ENCODE measurements at places on chromosomes 12 and 14.
A peak's percentile ranks its signal among the peaks of the same experiment; 100 is the strongest.

- DNase-seq = no peak
Observed at GRCh38 chr12:62803756-62804155, 131.2 kb downstream of the PPM1H start.

DNA sequence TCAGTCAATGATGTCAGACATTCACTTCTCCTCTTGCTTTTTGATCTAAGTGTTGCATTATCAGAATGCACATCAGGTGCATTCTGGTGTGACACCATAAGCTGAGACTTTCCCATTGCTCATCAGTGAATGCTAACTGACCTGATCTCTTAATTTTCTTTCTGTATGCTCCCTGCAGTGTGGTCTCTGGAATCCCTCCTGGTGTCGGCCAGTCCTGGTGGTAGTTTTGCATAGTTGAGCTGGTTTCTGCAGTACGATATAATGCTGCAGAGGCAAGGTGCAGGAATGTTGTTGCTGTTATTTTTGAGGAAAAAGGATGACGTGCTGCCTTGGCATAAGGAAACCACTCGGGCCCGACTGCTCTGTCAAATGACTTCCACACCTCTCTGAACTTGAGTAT, 11.0 kb upstream of the SRP54 start:
- no peak for DNase-seq

DNA sequence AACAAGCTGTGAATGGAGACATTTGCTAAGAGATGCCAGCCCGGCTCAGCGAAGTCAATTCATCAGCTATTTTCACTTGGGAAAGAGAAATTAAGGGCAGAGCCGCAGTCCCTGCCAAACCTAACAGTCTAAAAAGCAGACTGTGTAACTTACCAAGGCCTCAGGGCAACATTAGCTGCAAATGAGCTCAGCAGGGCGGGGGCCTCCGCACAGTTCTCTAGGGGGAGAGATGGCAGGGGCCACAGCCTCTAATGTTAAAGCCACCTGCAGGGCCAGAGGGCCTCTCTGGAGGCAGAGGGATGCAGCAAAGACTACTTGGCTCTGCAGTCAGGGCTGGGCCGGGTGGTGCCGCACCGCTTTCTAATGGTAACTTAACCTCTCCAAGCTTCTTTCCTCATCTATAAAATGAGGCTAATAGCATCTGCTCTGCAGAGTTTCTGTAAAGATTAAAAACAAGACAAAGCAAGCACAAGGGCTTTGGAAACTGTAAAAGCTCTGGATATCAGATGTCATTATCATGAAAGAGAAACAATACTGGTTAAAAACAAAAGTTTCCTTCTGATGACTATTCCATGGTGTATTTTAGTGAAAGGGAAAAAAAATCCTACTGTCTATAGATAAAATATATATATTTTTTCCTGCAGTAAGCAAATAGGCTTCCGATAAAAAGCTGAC, 13.4 kb upstream of the GPRC5A start:
- DNase-seq = no peak

- no peak for DNase-seq
Observed at GRCh38 chr14:101078892-101079221, 175.3 kb upstream of the RTL1 start.

GRCh38 chr14:61388173-61388975, 67.0 kb downstream of the PRKCH start:
- peak; percentile 20 for DNase-seq

DNA sequence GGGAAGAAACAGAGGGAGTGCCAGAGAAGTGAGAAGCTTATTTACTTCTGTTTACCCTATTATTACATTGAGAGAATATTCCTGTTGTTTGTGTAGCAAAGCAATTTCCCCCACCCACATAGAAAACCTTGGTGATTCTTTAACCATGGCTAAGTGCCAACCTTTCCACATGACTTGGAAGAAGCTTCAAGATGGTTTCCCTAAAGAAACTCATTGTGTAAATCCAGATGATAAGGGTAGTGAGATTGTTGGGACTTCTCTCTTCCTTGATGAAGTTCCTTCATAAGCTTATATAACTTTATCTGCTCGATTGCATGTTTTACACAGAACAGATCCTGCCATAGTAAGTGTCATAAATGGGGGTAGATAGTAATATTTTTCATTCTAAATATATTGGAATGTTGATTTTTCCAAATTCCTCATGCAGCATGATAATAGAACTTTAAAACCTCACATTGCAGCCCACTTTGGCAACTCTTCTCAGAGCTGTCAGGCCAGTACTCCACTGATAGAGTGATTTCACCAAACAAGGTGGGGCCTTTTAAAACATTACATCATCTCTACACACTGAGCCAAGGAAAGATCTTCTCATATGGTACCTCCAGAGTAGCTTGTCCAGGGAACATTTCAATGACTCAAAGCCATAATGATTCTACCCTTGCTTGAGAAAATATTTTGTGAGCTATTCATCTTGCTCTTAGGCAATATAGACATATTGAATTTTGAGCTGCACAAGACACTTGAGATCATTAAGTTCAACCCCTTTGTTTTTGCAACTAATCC, 47.8 kb upstream of the KIF21A start:
- DNase-seq = no peak

DNA sequence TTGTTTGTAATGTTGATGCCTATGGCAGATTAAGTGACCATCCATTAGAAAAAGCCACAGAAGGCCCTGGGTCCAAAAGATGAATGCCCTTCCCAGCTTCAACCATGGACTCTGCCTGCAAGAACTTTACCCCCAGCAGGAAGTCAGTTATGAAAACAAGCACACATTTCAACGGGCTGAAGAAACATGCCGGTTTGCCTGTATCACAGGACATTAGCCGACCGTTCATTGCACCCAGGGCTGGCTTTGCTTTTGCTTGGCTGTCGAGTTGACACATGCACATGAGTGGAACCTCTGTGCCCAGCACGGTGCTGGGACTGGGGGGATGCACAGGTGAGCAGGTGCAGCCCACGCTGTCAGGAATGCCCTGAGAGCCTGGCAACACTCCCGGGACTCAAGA, 1087.0 kb downstream of the BCL11B start:
- DNase-seq = no peak

DNA sequence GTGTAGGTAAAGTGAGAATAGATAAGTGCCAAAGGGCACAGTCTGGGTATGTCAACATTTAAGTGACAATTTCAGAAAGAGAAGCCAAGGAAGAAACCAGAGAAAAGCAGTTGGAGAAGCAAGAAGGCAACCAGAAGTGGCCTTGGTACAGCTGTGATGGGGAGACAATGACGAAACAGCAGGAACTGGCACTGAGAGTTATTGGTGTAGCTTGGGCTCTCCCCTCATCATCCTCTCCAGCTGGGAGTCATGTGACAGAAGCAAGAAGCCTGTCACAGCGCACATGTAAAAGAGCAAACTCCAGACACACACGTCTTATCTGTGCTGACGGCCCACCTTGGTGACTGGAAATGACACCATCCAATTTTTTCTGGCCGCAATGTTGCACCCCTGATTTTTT, 203.3 kb upstream of the NUDT4 start:
- DNase-seq = no peak

- DNase-seq = no peak
Observed at GRCh38 chr12:105449431-105449830, 118.9 kb downstream of the C12orf75 start.

GRCh38 chr12:11916771-11917170, 154.0 kb upstream of the BCL2L14 start:
- no peak for DNase-seq

DNA sequence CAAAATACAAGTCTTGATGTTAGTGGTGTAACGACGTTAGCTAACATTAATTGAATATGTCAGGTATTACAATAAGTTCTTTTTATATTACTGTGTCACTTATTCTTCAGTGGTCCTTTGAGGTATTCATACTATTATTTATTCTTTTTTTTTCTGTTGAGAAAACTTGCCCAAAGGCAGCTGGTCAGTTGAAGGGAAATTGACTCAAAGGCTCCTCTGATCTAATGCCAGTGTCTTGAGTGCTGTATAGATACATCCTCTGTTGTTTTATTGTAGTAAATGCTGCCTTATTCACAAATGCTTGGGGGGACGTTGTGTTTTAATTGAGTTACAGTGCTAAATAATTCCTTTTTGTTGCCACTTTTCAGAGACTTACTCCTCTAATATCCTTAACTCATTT, 23.0 kb downstream of the SCYL2 start:
- DNase-seq = no peak

GRCh38 chr14:93207468-93208308, 632 bp downstream of the UBR7 start:
- peak; percentile 32 for DNase-seq

- DNase-seq = no peak
Observed at GRCh38 chr12:84637926-84638325, 274.7 kb downstream of the SLC6A15 start.

DNA sequence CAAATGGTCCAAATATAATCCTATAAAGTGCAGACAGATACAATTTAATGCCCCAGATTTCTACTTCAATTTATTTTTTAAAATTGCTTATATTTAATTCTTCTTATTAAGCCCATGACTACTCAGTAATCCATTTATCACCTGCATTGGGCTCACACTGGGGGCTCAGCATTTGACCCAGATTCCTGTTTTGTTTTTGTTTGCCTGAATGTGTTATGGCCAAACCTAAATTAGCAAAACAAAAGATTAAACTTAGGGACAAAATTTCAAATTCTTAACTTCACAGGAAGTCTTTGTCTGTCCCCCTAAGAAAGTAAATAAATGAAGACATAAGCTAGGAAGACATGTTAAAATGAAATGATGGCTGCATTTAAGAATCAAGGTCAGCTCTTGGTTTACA, 322.3 kb downstream of the RMST start:
- no peak for DNase-seq

GRCh38 chr12:47328831-47329545, 249.2 kb upstream of the AMIGO2 start:
- DNase-seq = no peak

GRCh38 chr12:13713556-13714410, 267.6 kb downstream of the GRIN2B start:
- no peak for DNase-seq

DNA sequence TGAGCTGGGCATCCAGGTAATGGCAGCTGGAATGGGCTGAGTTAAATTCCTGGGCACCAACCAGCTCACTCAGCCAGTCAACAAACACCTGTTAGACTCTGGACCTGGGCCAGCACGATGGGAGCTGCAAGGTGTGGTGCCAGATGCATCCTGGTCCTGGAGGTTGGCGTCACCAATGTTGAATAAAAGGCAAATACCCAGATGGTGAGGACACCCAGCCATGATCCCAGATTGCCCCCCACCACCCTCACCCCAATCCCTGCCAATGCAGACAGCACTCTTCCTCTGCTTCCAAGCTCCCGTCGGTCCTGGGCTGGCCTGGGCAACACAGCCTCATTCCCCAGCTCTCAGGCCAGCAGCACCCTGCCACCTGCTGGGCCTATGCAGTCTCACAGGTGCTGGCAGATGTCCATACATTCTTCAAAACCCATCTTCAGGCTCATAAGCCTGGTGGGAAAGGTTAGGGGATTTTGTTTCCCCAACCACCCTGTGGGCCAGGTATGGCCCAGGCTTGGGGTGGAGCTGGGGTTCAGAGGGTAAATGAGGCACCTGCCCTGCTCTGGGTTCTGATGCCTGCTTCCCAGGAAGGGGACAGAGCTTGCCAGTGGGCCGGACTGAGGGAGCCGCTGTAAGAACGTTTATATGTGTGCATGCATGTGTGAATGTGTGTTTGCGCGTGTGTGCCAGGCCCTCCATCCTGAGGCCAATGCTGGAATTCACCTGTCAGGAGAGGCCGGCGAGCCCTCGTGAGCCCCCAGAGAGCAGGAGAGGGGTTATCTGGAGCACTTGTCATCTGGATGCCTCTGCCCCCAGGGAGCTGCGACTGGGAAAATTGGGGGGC, 58.0 kb downstream of the LGMN start:
- DNase-seq = peak; percentile 21

- no peak for DNase-seq
Observed at GRCh38 chr12:130137040-130138018, 24.9 kb upstream of the FZD10 start.

GRCh38 chr12:90099288-90099687, 390.6 kb upstream of the ATP2B1 start:
- DNase-seq = no peak

DNA sequence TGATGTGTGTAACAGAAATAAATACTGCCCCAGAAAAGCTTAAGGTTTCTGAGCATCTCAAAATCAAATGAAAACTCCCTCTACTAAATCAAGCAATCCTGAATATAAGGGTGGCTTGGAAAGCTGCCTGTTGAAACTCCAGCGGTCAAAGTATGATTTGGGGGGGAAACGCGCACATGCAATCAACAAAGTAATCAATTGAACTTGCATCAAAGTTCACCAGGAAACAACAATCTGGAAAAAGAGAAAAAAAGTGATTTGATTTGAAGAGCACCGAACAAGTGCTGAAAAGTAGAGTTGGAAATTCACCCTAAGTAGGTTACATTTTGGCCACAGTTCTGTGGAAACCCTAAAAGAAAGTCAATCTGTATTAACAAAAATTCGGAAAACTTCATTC, 700 bp downstream of the CNIH1 start:
- no peak for DNase-seq
